ENCODE measurements at places on chromosomes 5 and 9.

GRCh38 chr9:73537561-73537960, 385.9 kb downstream of the ANXA1 start:
- DNase-seq, result no peak

DNA sequence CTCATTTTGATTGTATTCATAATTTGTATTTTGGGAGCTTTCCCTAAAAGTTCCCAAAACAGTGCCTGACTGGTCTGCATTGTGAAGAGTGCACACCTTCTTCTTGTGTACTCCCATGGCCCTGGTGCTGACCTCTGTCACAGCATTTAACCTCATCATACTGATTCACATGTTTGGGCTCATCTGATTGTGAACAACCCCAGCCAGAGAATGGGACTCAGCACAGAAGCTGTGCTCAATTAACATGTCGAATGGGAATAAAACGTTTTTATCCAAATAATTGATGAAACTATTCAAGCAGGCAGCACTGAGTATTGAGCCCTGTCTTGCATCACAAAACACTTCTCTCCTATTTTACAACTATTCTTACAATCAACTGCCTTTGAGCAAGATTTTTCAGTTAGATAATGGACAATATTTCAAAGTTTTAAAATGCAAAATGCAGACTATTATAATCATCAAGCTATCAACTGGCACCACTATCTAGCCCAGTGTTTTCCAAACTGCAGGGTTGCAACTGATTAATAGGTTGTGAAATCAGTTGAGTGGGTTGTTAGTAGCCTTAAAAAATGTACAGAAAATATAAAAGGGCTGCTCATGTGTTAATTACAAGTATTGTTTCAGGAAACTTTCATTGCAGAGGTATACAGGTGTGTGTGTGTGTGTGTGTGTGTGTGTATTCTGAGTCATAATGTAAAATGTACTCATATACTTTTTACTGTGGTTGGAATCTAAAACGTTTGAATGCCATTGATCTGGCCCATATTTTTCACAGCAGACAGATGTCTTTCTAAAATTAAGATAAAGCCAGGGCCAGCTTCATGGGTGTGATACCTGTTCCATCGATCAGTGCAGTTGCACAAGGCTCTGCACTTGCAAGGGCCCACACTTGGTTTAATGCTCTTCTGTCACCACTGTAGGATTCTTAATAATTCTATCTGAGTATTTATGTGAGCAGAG, 190.5 kb downstream of the PIK3R1 start:
- DNase-seq, result no peak

DNA sequence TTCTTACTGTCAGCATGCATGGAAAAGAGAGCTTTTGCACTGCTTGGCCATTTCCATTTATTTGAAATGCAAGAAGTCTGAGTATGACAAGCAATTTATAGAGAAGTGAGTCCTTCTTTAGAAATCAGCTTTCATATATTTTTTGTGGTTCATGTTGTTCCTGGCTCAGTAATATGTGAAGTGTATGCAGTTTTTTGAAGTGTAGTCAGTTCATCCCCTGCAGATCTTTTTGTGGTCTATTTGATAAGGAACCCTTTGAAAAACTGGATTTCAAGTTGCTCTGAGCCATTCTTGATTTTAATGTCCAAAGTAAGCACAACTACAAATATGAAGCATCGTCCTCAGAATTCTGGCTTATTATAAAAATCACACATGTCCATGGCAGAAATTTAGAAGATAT, 294.1 kb upstream of the SMC2 start:
- no peak for DNase-seq

- no peak for DNase-seq
These were observed 34.5 kb upstream of the GLIS3 start for GRCh38 chr9:4334410-4334813.

- DNase-seq, result no peak
These were observed 1737.9 kb upstream of the C9orf72 start for GRCh38 chr9:29311221-29311620.

DNA sequence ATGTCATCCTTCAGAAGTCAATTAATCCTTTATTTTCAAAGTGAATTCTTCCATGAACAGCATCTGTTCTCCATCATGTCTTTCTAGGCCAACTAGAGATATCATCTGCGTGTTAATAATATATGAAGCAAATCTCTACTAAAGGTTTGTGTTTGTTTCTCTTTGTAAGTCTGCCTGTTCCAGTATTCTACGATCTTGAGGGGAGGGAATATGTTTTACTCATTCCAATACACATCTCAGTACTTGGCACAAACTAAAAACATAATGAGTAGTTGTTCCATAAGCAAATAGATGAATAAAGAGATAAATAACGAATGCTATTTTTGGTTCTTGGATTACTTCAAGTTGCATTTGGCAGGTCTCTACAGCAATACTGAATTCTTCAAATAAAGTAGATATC, 470.7 kb upstream of the GRIN3A start:
- DNase-seq, result no peak

DNA sequence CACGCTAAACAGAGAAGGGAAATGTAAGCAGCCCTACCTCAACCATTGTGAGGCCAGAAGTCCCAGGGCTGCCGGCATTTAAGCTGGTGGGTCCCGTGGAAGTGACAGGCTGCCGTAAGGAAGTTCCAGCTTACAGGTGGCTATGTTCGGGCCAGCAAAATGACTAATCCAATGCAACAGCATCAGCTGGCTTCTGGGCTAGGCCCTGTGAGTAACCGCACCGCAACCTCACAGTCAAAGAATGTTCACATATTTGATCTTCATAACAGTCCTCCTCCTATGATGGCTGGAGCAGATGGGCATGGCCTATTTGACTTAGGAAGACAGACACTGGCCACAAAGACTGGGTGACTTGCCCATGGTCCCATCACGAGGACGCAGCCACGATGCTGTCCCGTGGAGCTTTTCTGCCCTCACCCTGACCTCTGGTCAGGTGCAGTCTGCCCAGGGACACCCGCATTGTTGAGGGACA, 88.2 kb downstream of the LIFR start:
- no peak for DNase-seq

DNA sequence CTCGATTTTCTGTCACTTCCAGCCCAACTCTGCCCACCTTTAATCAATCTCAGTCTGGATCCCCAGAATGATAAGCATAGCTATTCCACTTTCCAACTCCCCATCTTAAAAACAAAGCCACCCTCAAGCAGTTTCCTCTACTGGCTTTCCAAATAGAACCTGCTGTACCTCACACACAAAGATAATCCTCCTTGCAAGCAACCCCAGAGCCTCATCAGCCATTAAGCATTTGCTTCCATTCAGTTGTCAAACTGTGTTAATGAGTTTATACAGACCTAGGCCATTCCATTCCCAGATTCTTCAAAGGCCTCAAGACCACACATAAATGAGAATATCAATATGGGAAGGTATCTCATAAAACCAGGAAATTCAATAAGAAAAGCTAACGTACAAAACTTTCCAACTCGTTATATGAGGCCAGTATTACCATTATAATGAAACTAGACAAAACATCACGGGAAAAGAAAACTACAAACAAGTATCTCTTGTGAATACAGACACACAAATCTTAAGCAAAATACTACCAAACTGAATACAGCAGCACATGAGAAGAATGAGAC, 86.8 kb downstream of the DROSHA start:
- DNase-seq, result no peak

- no peak for DNase-seq
These were observed 105.3 kb upstream of the PIK3R1 start for GRCh38 chr5:68110264-68110663.

- no peak for DNase-seq
These were observed 5.5 kb downstream of the ENG start for GRCh38 chr9:127848756-127849504.

GRCh38 chr5:96084874-96085506, 123.3 kb upstream of the ELL2 start:
- DNase-seq, result no peak

GRCh38 chr5:95781101-95781583, 41.4 kb downstream of the GLRX start:
- DNase-seq, result no peak

DNA sequence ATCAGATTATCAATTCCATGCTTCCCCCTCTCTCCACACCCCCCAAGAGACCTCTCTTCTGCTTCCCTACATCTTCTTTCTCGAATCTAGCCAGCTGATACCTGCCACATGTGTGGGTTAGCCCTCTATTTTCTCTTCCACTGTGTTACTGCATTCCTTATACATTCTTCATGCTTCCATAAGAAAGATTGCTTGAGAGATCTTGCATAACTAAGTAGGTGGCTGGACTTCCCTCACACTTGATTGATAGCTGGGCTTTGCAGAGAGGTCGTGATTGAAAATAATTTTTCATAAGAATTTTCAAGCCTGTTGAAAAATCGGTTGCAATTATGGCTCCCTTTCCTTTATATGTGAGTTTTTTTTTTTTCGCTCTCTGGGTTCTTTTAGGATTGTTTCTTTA, 33.0 kb upstream of the PANK3 start:
- no peak for DNase-seq

GRCh38 chr9:115808695-115809094, 344.9 kb upstream of the PAPPA start:
- DNase-seq, result no peak

DNA sequence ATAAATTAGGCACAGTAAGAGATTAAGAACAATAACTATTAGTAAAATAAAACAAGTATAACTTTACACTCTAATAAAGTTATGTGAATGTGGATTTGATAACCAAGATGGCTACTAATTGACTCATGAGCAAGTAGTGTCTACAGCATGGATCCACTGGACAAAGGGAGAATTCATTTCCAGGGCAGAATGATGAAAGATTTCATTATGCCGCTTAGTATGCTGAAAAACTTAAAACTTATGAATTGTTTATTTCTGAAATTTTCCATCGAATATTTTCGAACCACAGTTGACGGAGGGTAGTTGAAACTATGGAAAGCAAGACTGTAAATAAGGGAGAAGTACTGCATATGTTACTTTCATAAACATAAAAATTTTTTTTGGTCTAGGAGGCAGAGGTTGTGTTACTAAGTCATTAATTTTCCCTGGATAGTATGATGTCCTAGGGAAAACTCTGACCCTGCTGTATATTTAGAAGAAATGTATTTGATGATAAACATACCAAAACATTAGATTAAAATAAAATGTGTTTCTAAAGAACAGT, 24.9 kb upstream of the TARS1 start:
- no peak for DNase-seq

DNA sequence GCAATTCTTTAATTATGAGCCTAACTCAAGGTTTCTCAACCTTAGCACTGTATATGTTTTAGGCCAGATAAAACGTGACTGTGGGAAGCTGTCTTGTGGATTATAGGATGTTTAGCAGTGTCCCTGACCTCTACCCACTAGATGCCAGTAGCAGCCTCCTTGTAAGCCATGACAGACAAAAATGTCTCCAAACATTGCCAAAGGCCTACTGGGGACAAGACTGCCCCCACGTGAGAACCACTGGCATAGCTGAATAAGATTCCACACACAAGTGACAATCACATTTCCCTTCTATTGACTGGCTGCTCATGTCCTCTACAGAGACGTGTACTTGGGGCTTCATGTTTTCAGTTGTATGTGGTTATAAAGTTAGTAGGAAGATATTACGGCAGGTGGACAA, 55.4 kb downstream of the GOLM1 start:
- DNase-seq, result no peak

DNA sequence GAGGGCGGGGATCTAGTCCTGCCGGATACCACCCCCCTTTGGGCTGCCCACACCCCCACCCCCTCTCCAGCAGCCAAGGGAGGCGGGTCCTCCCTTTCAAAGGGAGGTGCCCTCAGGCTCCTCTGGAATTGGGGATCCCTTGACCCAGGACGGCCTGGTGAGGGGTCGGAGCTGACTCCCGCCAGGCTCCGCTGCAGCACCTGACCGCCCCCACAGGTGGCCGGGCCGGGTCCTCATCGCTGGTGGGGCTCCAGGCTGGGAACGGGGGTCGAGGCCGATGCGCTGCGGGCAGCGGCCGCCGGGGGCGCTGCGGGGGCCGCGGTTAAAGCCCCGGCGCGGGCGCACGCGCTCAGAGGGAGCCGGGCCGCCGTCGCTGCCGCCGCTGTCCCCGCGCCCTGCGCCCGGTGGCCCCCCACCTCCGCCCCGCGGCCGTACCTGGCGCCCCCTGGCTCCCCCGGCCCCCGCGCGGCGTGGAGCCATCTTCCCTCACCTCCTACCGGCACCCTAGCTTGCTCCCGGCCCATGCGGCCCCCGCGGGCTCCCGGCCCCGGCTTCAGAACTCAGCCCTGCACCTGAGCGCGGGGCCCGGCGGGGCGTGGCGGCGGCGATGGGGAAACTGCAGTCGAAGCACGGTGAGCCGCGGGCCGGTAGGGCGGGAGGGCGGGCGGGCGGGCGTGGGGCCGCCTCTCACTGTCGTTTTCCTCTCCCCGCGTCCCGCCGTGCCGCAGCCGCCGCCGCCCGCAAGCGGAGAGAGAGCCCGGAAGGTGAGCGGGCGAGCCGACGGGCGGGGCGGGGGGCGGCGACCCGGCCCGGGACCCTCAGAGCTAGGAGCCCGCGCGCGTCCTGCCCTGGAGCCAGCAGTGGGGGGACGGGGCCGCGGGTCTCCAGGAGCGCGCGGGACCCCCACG, at the start of gene NKD2:
TSS of gene NKD2 (plus strand) at position 352 of the 908 bp plus-strand sequence. CDS start at position 608, 256 bp downstream.
- no peak for DNase-seq

DNA sequence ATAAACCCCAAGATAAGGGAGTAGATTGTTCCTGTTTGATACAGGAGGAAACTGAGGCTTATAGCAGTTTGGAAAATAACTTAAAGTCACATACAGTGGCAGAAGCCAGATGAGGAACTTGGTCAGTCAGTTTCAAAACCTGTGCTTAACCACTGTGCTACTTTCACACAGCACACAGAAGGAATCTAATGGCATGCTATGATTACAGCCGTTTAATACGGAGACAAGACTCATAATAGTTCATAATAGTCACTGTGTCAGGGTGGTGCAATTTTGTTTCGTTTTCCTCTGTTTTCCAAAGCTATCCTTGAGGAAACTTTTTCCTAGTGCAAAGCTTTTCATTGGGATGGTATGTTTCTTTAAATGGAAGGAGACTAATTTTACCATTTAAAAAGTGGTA, 112.3 kb downstream of the GCNT1 start:
- DNase-seq, result no peak

DNA sequence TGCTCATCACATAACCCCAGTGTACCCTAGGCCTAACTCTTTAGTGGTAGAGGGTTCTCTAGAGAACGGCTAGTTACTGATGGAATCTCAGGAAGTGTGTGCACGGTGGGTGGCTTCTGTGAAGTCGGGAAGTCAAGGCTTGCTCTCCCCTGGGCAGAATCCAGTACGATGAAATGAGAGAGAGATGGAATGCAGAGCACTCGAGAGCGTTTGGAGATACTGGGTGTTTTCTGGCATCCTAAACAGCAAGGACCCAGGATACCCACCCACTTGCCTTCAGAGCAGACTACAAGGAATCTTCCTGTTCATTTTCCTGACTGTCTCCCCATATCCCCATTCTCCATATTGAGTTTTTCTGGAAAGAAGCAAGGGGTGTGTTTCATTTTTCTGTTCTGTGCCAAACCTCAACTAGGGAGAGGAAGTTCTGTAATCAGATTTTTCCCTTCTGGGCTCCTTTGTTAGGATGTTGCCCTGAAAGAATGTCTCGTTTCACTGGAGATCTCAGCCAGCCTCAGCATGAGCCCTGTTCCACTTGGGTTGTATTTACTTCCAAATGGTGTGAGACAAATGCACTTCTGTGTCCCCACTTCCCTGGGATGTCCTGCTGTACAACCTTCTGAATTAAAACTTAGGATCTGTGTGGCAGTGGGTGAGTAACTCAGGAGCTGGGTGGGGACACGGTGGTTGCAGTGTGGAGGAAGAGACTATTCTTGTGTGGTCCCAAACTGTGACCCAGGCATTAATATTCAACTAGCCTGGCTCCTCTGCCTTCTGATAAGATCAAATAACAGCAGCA, 108.9 kb upstream of the SPRY4 start:
- no peak for DNase-seq

GRCh38 chr9:117286245-117286644, 128.6 kb downstream of the ASTN2 start:
- no peak for DNase-seq

All from NCI-H187 treated with DMSO at 0.1 percent for 48 hours (cell line).